ENCODE measurements at places on chromosomes 7 and 10.
A peak's percentile ranks its signal among the peaks of the same experiment; 100 is the strongest.

DNA sequence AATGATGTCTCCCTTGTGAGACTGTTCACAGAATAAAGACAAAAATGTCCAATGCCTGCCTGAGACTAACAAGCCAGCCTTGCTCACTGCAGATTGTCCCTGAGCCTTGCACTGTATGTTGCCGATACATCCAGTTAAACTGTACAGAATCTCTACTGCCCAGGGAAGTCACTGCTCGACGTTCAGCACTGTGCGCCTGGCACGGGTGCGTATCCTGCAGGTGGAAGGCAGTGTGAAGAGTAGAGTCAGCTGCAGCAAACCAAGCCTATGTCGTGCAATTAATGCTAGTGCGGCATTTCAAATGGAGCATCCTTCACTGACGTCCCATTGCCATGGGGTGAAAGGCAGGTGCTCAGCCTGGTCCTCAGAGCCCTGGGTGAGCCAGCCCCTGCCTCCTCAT lies 132.9 kb downstream of the TNS3 start:
- DNase-seq = no peak

DNA sequence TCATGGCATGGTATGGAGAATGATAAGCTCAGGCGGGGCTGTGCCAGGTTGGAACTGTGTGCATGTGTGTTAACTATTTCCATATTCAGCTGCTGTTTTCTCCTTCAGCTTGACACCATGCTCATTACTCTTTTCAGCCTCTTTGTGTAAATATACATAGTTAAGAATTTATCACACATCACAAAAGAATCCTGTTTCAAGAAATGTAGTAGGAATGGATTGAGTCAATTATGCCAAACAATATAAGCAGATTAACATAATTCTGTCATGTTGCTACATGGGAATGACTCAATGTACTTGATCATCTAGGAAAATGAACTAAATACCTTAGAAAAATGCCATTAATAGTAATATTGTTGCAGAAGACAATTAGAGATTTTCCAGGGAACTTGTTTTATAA lies 687.4 kb downstream of the PARD3 start:
- DNase-seq = no peak

DNA sequence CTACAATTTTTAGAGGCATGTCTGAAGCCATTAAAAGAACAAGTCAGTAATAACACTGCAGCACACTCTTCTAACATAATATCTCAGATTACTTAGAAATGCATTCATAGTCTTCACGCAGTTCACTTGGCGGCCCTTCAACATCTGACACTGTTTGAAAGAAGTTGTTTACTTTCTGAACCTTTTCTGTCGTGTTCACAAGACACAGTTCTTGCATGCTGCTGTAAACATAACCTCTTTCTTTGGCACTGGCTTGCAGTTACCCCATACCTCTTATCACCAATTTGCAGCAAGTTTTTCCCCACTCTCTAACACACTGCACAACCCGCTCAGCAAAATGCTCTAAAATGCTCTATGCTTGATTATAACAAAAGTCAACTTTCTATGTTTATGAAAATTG lies 12.0 kb downstream of the PIP4K2A start:
- no peak for DNase-seq

GRCh38 chr7:30596014-30596641 lies 1.4 kb downstream of the GARS1 start:
- DNase-seq = no peak

DNA sequence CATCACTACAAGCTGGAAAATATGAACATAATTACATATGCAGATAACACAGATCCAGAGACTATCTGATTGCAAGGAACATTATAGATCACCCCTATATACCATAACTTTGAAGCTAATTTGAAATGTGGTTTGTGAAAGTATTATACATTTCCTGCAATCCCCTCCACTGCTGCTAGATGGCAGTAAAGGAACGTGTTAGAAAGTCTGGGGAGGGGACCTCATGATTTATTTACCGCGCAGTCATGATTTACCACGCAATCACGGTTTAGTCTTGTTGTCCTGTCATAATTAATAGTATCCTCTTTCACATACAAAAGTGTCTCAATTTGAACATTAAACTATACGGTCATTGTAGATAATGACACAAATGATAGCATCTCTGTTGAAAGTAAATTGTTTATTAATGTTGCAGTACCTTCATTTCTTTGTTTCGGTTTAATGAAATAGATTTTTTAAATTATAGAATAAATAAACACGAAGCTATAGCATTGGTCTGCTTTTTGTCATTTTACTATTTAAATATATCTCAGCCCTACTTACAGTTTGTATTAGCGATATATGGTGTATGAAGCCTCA lies 145.3 kb upstream of the PRSS1 start:
- no peak for DNase-seq

- DNase-seq = no peak
Observed at GRCh38 chr7:76238326-76238725, 36.6 kb downstream of the SRRM3 start.

DNA sequence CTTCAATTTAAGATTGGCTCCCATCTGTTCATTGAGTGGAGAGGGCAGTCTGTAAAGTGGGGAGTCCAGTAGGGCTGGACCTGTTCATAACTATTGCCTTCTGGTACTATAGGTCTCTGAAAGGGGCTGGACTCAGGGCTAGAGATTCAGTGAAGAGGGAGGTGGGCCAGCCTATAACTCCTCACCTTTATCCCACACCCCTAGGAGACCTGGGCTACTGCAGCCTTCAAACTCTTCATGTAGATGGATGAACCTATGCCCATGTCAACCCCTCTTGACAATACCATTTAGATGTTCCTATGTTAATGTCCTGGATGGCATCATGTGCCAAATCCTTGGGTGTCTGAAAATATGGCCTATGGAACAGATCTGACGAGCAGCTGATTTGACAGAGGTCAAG lies 22.0 kb downstream of the MBL2 start:
- DNase-seq = no peak

GRCh38 chr7:94417306-94417705 lies 22.6 kb downstream of the COL1A2 start:
- DNase-seq = no peak

- DNase-seq = no peak
Observed at GRCh38 chr10:22442468-22442867, 97.2 kb downstream of the SPAG6 start.

DNA sequence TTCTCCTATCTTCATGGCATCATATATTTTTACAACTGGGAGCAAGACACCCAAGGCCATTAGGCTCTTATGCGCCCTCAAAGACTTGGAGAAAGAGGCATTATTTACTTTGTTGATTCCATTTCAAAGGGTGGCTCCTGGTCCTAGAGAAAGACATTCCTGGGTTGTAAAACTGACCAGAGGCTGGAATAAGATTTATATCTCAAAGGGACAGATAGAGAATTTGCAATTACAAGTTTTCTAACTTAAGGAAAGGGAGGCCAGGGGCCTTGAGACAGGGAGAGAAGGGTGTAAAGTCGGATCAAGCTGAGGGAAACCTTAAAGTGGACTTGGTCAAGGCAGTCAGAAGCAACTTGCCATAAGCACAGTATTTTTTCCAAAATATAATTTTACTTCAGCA lies 1086.0 kb downstream of the SORCS3 start:
- no peak for DNase-seq

DNA sequence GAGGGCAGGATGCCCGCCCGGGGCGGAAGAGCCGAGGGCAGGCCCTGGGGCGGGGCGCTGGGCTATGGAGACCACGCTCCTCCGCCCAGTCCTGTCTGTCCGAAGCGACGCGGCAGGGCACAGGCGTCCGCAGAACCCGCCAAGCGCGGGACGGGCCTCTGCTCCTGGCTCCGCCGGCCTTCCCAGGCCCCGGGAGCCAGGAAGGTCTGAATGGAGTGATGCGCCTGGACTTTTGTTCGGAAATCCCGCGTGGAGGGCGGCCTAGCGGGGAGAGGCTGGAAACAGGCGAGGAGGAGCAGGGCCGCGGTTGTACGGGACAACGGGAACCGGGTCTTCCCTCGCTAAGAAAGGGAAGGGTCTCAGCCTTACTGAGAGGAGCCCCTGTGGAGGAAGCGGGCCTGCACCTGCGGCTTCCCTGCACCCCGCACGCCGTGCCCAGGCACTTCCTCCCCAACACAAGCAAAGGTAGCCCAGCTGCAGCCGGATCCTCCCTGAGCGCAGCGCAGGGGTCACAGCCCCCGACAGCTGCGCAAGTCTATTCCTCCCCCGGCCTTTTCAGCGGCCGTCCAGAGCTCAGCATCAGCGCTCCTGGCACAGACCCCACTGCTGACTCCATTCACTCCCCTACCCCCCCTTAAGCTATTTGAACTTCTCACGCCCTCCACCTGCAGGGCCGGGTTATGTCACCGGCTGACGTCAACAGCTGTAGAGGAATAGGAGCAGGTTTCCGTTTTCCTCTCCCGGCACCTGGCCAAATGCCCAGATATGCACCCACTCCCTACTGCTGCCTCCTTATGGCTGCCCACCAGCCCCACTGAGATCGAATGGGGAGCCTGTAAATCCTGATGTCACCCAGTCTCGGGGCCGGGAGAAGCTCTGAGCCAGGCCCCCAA lies 143.2 kb upstream of the RET start:
- peak; percentile 52 for DNase-seq

Measured in activated T-cell treated with anti-CD3 and anti-CD28 coated beads, Interleukin-2, amount 50 U/mL, for 24 hours (primary cell).